Adrenal gland (tissue), 19 donors: ENCODE measurements at places on chromosomes 1 and 21. TPM values are rescaled to one million over a fixed set of nuclear protein-coding genes. Genes with fewer than 3 reads are reported as not detected.

The LYPD8 gene
- total RNA-seq: not detected

The TMEM200B gene
- 13.3 TPM for total RNA-seq

The AQP10 gene
- not detected for total RNA-seq

The RHEX gene
- total RNA-seq: not detected

The RASSF5 gene
- 46.9 TPM for total RNA-seq

The GBP4 gene
- 4.8 TPM for total RNA-seq

The COG2 gene
- 37.2 TPM for total RNA-seq

The KRTAP19-2 gene
- not detected for total RNA-seq

GRCh38 chr1:94284476-94284875 lies 47.1 kb upstream of the ARHGAP29 start:
- no peak overlapping the region for H3K4me3 ChIP-seq
- DNase-seq: no peak
- H3K36me3 ChIP-seq: no peaks in the 10 kb centered on the region
- H3K4me1 ChIP-seq: no peaks in the 10 kb centered on the region
- no peaks in the 10 kb centered on the region for H3K27me3 ChIP-seq

DNA sequence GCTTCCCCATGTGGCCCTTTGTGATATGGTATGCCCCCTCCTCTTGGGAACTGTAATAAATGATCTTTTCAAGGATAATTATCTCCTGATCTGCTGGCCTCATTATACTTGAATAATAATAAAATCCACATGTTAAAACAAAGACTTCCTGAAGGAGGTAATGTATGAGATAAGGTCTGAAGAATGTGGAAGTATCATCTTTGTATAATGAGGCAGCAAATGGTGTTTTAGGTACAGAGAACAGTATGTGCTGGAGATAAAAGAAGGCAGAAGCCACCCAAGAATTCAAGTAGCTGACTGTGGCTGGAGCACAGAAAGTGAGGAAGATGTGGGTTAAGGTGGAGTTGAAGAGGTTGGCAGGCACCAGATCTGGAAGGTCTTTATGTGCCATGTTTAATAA lies 12.8 kb upstream of the COG2 start:
- H3K4me1 ChIP-seq: no peaks in the 10 kb centered on the region
- H3K27ac ChIP-seq: no peak overlapping the region
- DNase-seq: no peak
- no peak overlapping the region for H3K4me3 ChIP-seq
- H3K36me3 ChIP-seq: no peaks in the 10 kb centered on the region

GRCh38 chr1:239446611-239447010 lies 60.2 kb downstream of the CHRM3 start:
- no peaks in the 10 kb centered on the region for H3K36me3 ChIP-seq
- DNase-seq: no peak
- no peaks in the 10 kb centered on the region for H3K27me3 ChIP-seq
- H3K4me3 ChIP-seq: no peak overlapping the region
- H3K27ac ChIP-seq: no peak overlapping the region

- H3K4me3 ChIP-seq: no peak overlapping the region
- DNase-seq: no peak
- H3K4me1 ChIP-seq: peaks cover 8% of the 10 kb centered on the region
These were observed 38.6 kb downstream of the ATP1B1 start for GRCh38 chr1:169144941-169145626.

DNA sequence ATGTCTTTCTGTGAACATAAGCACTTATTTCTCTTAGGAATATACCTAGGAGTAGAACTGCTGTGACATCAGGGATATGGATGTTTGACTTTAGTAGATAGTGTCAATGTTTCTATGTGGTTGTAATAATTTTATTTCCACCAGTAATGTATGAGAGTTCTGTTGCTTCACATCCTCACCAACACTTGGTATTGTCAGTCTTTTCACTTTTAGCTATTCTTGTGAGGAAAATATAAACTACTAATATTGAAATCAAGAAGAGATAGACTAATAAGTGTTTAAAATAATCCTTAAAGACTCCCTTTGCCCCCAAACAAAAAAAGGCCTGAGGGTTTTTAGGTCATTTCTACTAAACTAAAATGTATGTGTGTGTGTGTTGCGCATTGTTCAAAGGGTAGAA lies 2.7 kb upstream of the DMAP1 start:
- no peaks in the 10 kb centered on the region for H3K36me3 ChIP-seq
- H3K4me3 ChIP-seq: no peak overlapping the region
- DNase-seq: no peak

DNA sequence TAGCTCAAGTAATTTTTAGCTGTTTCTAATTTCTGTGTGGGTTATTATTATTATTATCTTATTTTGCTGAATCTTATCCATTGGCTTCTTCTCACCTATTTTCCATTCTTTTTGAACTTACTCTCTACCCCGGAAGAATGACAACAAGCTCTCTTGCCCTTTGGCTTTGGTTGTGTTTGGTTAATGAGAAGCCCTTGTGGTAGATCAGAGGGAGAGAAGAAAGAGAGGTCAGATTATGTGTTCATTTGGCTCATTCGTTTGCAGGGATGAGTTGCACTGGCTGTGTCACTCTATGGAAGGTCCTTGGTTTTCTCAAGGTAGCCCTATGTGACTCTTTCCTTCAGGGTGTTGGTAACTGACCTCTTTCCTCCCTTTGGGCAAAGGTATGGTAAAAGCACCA lies 391.9 kb downstream of the LMO4 start:
- H3K36me3 ChIP-seq: no peaks in the 10 kb centered on the region
- H3K4me1 ChIP-seq: no peaks in the 10 kb centered on the region
- H3K4me3 ChIP-seq: no peak overlapping the region
- H3K27ac ChIP-seq: no peak overlapping the region
- H3K27me3 ChIP-seq: no peaks in the 10 kb centered on the region

DNA sequence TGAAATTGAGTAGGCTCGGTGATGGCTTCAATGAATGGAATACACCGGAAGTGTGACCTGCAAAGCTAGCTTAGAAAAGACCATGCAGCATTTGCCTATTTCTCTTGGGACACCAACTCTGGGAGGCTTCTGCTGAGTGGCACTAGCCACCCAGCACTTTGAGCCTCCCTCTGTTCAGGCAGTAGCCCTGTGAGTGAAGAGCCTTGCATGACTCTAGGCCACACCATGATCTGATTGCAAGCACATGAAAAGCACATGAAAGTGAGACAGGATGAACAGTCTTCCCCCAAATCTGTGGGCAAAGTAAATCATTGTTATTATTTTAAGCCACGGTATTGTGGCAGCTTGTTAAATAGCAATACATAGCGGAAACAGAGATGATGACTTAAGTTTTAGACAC lies 2.8 kb downstream of the CD48 start:
- H3K27me3 ChIP-seq: no peaks in the 10 kb centered on the region
- H3K36me3 ChIP-seq: no peaks in the 10 kb centered on the region
- no peaks in the 10 kb centered on the region for H3K4me1 ChIP-seq
- no peak for DNase-seq
- no peak overlapping the region for H3K27ac ChIP-seq

DNA sequence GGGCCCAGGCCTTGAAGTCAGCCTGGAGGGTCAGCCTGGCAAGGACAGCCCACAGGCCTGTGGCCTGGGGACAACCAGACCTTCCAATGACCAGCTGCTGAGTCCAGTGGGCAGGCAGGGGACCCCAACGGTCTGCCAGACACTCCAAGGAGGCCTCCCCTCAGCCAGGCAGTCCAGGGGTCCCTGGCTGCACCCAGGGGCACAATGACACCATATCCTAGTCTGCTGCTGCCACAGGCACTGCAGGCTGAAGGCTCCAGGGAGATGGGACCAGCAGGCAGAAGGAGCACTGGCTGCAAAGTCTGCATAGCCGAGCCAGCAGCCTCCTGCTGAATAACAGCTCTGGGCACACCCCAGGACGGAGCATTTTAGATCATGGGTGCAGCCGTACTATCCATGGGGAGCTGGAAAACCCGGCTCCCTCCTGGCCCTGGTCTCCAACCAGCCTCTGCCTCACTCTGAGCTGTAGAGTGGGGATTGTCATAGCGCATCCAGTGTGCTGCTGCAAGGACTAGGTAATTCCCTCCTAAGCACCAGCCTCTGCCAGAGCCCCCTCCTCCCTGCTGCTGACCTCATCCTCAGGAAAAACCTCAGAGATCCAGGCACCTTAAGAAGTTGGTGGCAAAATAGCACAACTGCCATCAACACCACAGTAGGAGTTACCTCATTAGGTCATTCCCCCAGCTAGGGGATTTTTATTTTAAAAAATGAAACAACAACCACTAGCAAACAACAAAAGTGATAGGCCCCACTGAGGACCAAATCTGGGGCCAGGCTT lies 4.8 kb upstream of the LAPTM5 start:
- H3K4me1 ChIP-seq: peaks cover 8% of the 10 kb centered on the region
- no peak overlapping the region for H3K4me3 ChIP-seq
- no peaks in the 10 kb centered on the region for H3K27me3 ChIP-seq

- peaks cover 10% of the 10 kb centered on the region for H3K4me1 ChIP-seq
- DNase-seq: no peak
- no peak overlapping the region for H3K4me3 ChIP-seq
- H3K27me3 ChIP-seq: no peaks in the 10 kb centered on the region
- no peaks in the 10 kb centered on the region for H3K36me3 ChIP-seq
These were observed 53.3 kb downstream of the SPATA6 start for GRCh38 chr1:48418742-48419141.

GRCh38 chr21:42527489-42528158 lies 14.0 kb downstream of the SLC37A1 start:
- no peak for DNase-seq
- H3K27me3 ChIP-seq: no peaks in the 10 kb centered on the region
- no peak overlapping the region for H3K27ac ChIP-seq
- no peaks in the 10 kb centered on the region for H3K36me3 ChIP-seq
- no peak overlapping the region for H3K4me3 ChIP-seq

DNA sequence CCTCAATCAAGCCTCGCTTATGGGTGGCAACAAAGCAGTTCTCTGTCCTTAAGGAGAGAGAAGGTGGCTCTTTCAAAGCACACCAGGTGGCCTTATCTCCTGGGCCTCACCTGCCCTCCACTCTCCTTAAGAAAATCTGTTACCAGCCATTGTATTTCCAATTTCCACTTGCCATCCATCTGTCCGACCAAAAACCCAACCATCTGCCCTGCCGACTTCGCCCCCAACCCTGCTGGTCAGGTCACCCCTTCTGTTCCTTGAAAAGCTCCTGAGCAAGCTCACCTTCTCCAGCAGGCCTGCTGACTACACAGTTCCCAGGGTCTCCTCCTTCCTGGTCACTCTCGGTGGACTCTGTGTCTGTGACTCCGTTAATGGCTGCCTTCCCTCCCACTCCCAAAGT lies 619 bp upstream of the IGFN1 start:
- no peak overlapping the region for H3K27ac ChIP-seq
- no peaks in the 10 kb centered on the region for H3K4me1 ChIP-seq
- peaks cover 3% of the 10 kb centered on the region for H3K27me3 ChIP-seq

DNA sequence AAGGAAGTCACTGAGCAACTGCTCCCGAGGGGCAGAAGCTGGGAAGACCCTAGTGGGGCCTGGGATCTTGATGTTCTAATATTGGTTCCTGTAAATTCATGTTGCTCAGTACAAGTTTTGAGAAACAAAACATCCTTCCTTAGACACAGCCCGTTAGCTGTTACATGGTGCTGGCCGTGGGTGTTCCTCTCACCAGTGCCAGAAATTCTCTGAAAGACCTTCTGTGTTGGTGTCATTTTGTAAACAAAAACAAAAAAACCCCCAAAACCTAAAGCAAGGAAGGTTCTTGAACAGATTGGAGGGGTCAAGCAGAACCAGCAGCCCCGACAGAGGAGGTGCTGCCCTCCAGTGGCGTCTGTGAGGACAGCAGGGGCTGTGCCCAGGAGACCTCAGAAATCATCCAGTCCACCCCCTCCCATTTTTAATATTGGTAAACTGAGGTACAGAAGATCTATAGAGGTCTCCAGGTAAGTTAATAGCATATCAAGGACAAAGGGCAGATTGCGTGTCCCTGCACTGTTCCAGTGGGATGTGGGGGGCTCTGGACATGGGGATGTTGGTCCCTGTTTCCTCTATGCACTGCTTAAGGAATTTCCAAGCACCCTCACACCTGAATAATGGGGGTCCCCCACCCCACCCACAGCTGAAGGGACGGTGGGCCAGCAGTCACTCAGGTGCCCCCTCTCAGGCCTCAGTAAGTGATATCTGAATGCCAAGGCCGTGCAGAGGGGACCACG lies 38.2 kb downstream of the SLC2A7 start:
- H3K27me3 ChIP-seq: no peaks in the 10 kb centered on the region
- H3K36me3 ChIP-seq: no peaks in the 10 kb centered on the region
- DNase-seq: peak; percentile 58
- H3K4me1 ChIP-seq: no peaks in the 10 kb centered on the region
- no peak overlapping the region for H3K4me3 ChIP-seq

- no peaks in the 10 kb centered on the region for H3K27me3 ChIP-seq
- no peak for DNase-seq
- no peak overlapping the region for H3K27ac ChIP-seq
- no peaks in the 10 kb centered on the region for H3K36me3 ChIP-seq
- no peak overlapping the region for H3K4me3 ChIP-seq
- H3K4me1 ChIP-seq: no peaks in the 10 kb centered on the region
These were observed 50.6 kb upstream of the HP1BP3 start for GRCh38 chr1:20837554-20838192.
